ENCODE measurements at places on chromosomes 1 and 21.
A peak's percentile ranks its signal among the peaks of the same experiment; 100 is the strongest.

- DNase-seq = no peak
These were observed 46.2 kb upstream of the SLC44A3 start for GRCh38 chr1:94773931-94774422.

DNA sequence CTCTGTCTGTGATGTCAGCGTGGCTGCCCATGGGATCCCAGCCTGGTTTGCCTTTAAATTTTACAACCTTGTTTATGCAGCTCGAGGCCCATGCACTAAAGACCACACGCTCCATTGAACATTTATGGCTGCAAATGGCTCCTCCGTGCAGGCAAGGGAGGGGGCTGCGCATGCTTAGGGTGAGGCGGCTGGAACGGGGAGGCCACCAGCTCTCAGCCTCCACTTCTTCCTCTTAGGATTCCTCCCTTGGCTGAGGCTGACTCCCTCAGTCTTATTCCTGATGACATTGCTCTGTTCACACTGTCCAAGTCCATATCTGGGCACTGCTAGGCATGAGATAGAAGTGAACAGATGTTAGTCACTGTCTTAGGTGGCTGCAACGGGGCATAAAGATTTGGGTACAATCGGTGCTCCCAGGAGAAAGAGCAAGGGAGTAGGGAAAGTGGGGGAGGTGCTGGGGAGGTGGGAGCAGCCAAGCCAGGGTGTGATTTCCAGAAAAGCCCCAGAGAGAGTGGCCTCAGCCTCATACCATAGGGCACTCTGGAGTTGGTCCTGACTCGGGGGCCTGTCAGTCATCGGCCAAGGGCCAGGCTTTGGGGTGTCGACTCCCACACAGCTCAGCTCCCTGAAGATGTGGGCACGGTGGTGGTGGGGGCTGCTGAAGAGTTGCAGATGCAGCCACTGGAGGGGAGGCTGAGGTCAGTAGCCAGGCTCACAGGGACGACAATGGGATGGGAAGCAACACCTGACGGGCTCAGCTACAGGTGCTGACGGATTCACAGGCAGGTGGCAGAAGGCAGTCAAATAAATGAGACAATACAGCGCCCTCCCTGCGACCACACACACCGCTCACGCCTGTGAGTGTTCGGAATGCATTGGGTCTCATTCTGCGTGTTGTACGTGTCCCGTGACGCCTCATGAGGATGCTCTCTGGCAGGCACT lies 37.3 kb upstream of the ACTL8 start:
- no peak for DNase-seq

DNA sequence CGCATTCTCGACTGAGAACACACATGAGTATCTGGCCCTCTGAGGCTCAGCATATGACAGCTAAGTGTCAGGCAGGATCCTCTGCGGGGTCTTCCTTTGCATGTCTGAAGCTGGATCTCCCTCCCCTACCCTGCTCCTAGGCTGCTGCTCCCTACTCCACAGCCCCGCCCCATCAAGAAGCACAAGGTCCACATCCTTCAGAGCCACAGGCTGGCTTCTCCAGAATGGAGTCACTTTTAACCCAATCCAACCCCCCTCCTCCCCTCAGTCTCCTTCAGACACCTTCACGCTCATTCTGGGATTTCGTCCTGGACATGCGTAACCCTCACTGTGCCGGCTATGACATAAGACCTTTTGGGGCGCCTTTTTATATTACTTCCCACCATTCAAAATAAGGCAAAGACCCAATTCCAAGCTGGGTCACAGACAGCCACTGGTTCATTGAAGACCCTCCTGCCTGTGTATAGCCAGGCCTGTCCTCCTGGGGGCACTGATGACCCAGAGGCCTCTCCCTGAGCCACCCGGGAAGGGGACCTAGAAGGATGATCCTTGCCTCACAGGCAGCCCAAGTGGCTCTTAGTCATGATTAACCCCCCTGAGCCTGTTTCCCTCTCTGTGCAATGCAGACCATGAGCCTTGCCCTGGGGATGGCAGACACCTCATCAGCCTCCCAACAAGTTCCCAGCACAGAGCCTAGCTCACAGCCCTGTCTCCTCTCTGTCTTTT lies 4.7 kb downstream of the ADGRB2 start:
- no peak for DNase-seq

DNA sequence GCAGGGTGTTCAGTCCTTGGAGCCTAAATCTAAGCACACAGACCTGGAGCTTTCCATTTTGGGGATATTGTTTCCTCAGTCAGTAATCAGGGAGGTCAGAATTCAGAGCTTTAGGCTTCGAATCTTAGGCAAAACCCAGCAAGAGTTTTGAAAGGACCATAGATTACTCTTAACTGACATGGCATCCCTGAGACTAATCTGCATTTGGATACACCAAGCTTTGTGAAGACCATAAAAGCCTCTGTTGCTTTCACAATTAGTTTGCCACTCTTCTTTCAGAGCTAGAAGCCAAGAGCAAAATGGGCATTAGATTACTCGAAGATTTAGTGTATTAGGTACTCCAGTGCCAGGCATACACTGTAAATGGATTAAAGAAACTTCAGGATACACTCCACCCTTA lies 131.8 kb upstream of the GREM2 start:
- DNase-seq = no peak

- DNase-seq = no peak
These were observed 55.4 kb upstream of the IFFO2 start for GRCh38 chr1:19011845-19012231.

- no peak for DNase-seq
These were observed 69.6 kb upstream of the KRTAP19-8 start for GRCh38 chr21:31107871-31108270.

DNA sequence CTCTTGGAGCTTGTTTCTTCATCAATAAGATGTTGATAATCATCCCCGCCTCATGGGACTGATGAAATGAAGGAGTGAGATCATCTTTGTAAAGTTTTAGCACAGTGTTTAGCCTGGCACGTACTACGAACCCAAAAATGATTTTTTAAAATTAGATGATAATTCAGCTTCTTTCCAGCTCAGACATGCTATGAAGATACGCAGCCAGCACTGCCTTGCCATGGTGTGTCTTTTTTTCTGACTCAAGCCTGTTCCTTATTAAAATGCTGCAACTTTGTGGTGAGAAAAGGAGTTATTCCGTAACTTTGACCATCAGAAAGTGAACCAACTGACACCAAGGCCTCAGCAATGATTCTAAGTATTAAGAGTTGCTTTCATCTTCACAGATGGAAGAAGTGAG lies 269.0 kb downstream of the LTN1 start:
- no peak for DNase-seq

GRCh38 chr1:218254296-218254946 lies 30.7 kb upstream of the RRP15 start:
- DNase-seq = no peak

GRCh38 chr1:39098546-39099250 lies 72.5 kb downstream of the NDUFS5 start:
- peak; percentile 87 for DNase-seq

- DNase-seq = no peak
These were observed 28.7 kb downstream of the FCRL3 start for GRCh38 chr1:157671895-157672294.

DNA sequence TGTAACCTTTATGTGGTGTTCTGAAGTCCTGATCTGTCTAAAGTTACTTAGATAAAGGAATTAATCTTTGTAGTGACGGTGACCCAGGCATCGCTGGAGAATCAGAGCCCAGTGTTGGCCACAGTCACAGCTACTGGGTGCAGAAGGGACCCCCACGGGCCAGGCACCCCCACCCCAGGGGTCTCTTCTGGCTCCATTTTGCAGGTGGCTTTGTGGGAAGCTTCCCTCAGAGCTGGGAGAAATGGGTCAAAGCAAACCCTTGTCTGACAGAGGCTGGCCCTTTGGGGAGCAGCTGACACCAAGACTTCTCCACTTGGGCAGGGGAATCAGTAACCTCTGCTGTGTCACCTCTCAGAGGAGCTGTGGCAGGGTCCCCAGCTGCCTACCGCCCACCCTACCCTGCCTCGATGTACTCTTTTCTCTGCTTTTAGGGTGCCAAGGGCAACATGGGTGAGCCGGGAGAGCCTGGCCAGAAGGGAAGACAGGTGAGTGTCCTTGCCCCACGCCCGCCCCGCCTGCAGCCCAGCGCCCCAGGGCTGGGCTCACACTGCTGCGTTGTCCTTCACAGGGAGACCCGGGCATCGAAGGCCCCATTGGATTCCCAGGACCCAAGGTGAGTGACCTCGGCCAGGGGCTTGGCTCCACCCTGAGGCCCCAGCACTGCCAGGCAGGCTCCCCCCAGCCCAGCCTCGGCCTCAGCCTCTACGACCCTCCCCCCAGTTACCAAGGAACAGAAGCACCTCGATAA lies 17.7 kb downstream of the COL6A2 start:
- no peak for DNase-seq

DNA sequence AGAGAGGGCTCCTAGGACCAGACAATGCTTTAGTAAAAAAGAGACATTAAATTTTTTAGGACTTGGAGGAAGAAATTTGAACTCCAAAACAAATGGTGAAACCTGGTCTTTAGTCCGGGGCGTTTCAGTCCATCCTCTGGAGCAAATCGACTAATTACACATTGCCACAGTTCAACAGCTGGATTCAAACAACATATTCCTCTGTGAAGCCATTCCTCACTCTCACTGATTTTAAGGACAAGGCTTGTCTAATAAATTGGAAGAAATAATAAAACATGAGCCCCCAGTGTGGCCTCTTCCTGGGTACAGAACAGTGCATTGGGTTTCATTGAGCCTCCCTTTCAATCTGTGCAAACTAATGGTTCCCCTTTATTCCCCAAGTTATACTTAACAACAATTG lies 165.1 kb downstream of the UCK2 start:
- no peak for DNase-seq

DNA sequence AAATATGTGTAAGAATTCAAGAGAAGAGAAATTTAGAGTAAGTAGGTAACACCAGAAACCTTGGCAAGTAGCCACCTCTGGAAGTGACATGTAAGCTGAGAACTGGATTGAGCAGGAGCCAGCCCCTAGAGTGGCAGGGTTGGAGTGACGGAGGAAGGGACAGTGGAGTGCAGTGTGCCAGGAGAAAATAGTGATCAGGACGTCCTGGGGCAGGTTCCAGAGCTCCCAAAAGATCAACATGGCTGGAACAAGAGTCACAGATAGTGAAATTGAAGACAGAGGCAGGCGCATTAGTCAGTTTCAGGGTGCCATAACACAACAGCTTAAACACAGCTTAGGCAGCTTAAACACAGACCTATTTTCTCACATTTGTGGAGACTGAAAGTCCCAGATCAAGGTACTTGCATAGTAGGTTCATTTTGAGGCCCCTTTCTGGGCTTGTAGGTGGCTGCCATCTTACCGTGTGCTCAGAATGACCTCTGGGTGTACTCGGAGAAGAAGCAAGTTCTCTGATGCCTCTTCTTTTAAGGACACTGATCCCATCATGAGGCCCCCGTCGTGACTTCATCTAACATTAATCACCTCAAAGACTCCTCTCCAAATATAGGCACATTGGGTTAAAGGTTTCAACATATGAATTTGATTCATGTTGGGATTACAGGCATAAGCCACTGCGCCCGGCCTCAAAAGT lies 37.2 kb downstream of the GNPAT start:
- no peak for DNase-seq

DNA sequence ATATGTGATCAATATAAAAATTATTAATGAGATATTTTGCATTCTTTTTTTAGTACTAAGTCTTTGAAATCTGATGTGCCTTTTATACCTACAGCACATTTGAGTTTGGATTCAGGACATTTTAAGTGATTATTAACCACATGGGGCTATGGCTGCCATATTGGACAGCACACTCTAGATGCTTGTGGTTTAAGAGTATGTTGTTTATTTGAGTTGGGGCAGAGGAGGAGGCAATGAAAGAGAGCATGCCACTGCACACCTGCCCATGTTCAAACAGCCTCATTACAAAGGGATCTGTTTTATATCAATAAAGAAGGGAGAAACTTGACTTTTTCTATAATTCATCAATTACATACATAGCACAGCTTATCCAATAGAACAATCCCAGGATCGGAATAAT lies 99.4 kb upstream of the EDEM3 start:
- no peak for DNase-seq

- DNase-seq = peak; percentile 22
These were observed 35.5 kb downstream of the SLC26A9 start for GRCh38 chr1:205907794-205908193.

- DNase-seq = no peak
These were observed 796.9 kb downstream of the ADGRL2 start for GRCh38 chr1:82597649-82598048.

DNA sequence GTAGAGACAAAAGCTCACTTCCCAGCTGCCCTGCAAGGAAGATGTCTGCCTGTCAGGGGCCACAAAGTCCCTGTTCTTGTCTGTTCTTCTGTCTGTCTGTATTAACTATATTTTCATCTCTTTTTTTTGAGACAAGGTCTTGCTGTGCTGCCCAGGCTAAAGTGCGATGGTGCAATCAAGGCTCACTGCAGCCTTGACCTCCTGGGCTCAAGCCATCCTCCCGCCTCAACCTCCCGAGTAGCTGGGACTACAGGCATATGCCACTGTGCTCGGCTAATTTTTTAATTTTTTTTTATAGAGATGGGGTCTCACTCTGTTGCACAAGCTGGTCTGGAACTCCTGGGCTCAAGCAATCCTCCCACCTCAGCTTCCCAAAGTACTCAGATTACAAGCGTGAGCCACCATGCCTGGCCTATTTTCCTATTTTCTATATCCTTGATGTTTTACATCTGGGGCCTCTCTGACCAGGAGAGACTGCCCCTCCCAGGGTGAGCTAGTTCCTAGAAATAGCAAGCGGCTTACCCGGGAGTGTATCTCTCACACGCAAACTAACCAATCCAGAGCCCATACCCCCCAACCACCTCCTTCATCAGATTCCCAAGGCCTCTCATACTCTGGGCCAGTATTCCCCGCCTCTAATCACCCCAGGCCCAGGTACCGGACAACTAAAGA lies 5.4 kb upstream of the KLHDC7A start:
- DNase-seq = no peak

GRCh38 chr1:85553416-85554335 lies 26.9 kb upstream of the CCN1 start:
- DNase-seq = no peak

- no peak for DNase-seq
These were observed 67.0 kb downstream of the CHD5 start for GRCh38 chr1:6113116-6113515.

DNA sequence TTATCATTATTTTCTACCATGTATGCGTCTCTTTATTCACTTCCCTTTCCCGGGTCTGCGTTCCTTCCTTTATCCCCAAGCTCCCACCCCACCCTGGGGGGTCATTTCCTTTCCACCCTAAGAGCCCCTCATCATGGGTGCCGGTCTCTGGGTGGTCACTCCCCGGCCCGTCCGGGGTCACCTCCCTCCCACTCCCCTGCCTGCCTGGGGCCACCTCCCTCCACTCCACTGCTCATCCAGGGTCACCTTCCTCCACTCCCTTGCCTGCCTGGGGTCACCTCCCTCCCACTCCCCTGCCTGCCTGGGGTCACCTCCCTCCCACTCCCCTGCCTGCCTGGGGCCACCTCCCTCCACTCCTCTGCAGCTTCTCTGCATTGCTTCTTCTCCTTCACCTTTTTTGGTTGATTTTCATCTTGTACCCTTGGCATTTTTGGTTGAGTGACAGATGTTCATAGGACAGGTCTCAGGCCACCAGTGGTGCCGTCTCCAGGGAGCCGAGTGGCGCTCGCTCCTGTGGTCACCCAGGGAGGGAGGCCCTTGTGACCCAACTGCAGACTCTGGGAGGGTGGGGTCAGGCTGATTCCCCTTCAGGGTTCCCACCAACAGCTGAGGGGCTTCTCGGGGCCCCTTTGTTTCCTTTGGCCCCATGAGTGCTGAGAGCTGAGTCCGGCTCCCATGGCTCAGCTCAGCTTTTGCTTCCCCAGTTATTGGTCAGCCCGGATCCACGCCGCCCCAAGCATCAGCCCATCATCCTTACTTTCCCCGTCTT lies 48.6 kb upstream of the PCBP3 start:
- DNase-seq = no peak
